ENCODE measurements at places on chromosomes 6 and 20.

DNA sequence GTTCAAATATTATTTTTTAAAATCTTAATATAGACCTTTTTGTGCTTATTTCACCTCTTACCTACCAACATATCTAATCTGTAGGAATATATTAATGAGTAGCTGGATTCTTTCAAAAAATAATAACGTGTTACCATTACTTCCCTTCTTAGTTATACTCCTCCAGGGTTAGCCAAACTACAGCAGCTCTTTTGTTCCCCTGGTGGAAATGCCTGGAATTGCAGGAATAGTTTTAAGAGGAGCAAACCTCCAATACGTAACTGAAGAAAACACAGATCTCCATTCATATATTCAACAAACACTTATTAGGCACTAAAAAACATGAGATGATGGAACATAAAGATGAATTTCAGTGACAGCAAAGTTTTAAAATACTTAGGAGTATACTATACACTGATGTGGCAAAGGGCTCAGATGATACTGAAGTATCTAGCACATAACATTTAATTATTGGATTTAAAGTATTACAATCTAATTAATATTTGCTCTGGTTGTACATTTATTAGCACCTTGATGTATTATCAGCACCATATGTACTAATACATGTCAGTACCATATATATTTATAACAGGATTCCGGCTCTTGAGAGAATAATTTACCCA is 78.3 kb downstream of the TBX18 start:
- no peak for DNase-seq

DNA sequence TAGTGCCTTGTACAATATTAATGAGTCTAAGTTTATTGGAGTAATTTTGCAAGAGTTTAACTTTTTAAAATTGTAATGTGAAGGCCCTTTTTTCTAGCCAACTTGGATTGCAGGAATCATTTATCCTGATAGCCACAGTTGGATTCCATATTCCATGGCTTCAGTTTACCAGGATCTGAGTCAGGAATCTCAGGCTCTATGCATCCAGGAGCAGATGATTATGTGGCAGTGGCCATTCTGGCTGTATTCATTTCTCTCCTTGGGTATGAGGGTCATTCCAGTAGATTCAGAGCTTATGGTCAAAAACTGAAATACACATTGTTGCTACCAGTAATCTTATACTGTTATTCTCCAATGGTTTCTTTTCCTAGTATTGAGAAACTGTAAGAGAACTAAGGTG is 2.9 kb downstream of the AIG1 start:
- no peak for DNase-seq

DNA sequence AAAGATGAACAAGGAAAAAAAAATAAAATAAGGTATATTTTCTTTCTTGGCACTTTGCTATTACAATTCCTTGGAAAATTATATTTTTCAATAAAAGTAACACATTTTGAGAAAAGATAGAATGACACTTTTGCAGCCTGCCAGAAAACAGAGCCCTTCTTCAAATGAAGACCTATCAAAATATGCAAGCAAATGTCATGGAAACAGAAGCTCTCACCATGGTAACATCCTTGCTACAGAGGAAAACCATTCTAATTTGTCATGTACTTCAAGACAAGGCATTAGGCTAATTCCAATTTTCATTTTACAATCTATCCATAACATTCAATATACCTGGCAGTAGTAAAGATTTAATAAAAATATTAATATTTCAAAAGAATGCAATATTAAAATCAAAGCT is 177.9 kb downstream of the RNGTT start:
- DNase-seq: no peak

DNA sequence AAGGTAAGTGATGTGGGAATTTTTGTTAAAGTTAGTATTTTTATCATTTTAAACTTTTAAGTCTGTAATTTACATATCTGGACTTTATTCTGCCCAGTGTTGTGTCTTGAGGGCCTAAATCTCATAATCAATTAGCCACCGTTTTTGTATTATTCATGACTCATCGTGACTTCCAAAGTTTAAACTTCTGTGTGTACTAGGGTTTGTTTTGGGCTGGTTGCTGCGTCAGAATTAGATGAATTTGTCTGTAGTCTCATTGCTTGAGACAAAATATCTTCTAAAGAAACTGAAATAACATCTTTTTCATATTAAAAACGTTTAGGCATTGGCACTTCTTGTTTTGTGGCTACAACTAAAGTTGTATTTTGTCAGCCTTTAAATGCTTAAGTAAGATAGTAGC is 41.3 kb downstream of the CDYL start:
- DNase-seq: no peak

GRCh38 chr20:34524426-34524825 is 8.2 kb downstream of the DYNLRB1 start:
- DNase-seq: no peak

- DNase-seq: no peak
Observed at GRCh38 chr20:26276554-26277210, 580.0 kb upstream of the ZNF337 start.

DNA sequence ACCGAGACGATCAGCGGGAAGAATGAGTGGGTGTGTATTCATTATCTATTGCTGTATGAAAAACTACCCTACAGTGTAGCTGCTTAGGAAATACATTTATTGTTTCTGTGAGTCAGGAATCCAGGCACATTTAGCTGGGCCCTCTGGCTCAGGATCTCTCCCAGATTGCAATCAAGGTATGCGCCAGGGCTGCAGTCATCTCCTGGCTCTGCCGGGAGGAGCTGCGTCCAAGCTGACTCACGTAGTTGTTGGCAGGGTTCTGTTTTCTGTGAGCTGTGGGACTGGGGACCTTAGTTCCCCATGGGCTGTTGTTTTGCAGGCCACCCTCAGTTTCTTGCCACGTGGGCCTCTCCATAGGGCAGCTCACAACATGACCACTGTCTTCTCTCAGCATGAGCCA is 68.2 kb upstream of the FUCA2 start:
- DNase-seq: no peak

GRCh38 chr6:156107624-156108101 is 652.0 kb upstream of the NOX3 start:
- no peak for DNase-seq

DNA sequence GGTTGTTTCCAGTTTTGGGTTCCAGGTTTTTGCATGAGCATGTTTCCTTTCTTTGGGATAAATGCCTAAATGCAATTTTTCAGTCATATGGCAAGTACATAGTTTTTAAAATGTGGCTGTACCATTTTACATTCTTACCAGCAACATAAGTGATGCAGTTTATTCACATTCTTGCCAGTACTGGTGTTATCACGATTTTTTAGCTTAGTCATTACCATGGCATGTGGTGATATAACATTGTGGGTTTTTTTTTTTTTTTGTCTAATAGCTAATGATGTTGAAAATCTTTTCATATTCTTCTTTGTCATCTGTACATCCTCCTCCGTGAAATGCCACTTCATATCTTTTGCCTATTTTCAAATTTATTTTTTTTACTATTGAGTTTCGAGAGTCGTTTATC is 2.9 kb upstream of the TDRD6 start:
- no peak for DNase-seq

GRCh38 chr20:25580711-25581110 is 4.6 kb downstream of the NINL start:
- DNase-seq: no peak

GRCh38 chr6:87322304-87323212 is at the start of gene SMIM8:
Gene SMIM8, plus strand, starts transcription at chr6:87322588. Its CDS starts 14,444 bp downstream, at chr6:87337032.
- peak; percentile 80 for DNase-seq

DNA sequence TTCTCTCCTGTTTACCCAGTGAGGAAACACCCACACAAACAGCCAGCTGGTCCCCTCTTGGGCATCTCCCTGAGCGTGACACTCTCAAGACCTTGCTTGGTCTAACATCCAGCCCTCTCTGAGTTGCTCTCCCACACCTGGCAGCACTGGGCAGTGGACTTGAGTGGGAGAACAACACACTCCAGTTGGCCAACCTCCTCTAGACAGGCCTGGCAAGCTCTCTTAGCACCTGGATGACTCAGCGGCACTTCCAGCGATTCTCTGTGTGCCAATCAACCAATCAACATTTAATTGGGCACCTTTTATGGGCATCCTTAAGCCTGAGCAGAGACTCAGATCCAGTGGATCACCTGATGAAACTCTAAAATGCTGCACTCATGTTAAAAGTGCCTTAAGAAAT is 76.6 kb upstream of the QKI start:
- DNase-seq: no peak

DNA sequence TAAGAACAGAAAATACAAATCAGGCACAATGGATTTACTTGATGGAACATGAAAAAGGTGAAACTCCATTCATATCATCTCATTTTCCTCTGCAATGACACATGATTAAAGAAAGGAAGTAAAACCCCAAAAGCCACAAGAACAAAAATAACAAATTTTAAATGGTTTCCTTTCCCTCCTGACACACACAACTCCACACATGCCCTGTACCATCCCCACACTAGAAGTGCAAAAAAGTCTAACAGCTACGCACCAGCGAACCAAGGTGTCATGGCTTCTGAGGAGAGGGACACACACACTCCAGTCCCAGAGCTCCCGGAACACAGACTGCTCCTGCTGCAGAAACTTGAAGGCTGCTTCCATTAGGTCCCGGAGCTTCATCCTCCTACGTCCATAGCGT is 25.3 kb downstream of the MDN1 start:
- no peak for DNase-seq

DNA sequence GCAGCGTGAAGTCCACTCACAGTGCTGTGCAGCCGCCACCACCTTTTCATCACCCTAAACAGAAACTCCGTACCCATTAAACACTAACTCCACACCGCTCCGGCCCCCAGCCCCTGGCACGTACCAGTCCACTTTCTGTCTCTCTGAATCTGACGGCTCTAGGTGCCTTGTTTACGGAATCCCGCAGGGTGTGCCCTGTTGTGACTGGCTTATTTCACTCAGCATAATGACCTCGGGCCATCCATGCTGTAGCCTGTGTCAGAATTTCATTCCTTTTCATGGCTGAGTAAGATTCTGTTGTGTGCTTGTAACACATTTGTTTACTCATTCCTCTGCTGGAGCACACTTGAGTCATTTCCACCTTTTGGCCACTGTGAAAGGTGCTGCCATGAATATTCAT is 18.0 kb downstream of the TCFL5 start:
- no peak for DNase-seq

- no peak for DNase-seq
Observed at GRCh38 chr6:148367411-148368024, 24.9 kb downstream of the SASH1 start.

DNA sequence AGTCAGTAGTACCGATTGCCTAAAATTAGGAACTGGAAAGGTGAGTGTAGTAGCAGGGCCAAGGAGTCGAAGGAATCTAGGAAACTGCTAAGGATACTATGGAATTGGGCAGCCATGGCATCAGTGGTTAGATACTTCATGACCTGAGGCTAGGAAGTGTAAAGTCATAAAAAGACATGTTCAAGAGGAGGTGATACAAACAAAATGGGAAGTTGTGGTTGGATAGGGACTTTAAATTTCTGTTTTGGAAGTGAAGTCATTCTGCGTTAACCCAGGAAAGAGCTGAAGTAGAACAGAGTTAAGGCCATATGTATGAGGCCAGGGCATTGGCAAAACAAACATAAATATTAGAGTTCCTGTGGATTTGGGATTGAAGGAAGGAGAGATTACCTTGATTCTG is 88.6 kb upstream of the TMEM181 start:
- DNase-seq: no peak

- no peak for DNase-seq
Observed at GRCh38 chr6:42229506-42230119, 12.0 kb upstream of the MRPS10 start.

All from activated CD4-positive, alpha-beta T cell treated with anti-CD3 and anti-CD28 coated beads, Interleukin-2, amount 50 U/mL, for 4 hours (primary cell).